Kidney epithelial cell (primary cell): ENCODE measurements at places on chromosomes 1 and 21.

DNA sequence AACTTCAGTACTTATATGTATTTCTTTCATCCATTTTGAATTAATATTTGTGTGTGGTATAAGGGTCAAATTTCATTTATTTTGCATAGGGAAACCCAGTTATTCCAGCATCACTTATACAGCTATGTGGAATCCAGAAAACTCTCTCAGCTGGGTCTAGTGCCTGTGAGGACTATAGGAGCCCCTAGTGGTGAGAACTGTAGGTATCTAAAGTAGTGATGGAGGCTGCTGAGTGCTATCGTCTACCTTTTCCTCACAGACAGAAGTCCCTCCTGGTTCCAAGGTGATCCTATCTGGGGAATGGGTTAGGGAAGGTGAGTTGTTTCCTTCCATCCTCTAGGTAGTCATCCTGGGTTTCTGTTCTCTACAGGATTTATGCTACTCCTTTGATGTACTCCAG is 352.0 kb upstream of the C1orf87 start:
- DNase-seq, result no peak

- no peak for DNase-seq
Measured at GRCh38 chr1:215544566-215544965, 22.5 kb upstream of the KCTD3 start.

GRCh38 chr1:9165396-9165795 is 36.5 kb upstream of the GPR157 start:
- no peak for DNase-seq

DNA sequence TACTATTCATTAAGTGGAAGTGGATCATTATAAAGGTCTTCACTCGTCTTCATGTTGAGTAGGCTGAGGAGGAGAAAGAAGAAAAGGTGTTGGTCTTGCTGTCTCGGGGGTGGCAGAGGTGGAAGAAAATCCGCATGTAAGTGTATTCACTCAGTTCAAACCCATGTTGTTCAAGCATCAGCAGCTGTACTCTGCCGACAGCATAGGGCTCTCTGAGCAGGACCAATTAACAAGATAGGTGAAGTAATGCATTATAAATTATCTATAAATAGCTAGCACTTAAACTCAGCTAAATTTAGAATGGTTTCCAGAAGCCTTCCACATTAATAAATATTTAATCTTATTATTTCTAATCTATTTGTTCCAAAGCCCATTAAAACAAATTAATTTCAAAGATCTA is 116.8 kb downstream of the RGS2 start:
- DNase-seq, result no peak

DNA sequence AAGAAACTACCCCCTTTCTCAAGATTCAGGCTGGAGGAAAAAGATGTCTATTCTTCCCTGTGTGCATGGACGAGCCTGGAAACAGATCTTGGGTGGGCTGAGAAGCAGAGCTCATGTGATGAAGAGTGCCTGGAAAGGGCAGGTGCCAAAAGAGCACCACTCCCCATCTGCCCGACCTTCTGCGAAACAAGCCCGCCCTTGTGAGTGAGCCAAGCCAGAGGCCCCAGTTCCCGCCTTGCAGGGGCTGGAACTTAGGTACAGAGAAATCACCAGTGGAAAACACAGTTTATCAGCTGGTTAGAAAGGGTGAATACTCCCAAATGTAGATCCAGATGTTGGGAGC is 26.7 kb upstream of the A3GALT2 start:
- no peak for DNase-seq

DNA sequence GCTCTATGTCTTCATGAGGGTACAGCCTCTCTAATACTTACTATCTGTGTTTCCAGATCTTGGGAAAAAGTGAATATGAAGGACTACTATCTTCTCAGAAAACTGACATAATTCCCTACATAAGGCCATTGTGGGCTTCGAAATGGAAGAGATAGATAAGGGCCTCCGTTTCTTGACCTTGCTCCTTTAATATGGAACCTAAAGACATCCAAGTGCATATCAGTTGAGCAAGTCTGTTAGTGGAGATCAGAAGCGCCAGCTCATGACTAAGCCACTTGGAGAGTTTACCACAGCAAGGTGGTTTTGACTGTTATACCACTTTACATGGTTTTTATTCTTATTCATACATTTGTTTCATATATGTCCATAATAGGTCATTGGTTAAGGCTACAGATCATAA is 35.3 kb upstream of the FCER1A start:
- DNase-seq, result no peak

GRCh38 chr1:229507502-229507901 is 639 bp downstream of the NUP133 start:
- DNase-seq, result no peak

- DNase-seq, result no peak
Measured at GRCh38 chr1:181036107-181036836, 2.5 kb downstream of the MR1 start.

GRCh38 chr21:43854773-43855633 is 10.0 kb upstream of the AGPAT3 start:
- DNase-seq, result no peak

- no peak for DNase-seq
Measured at GRCh38 chr1:2983706-2984398, 37.4 kb upstream of the ACTRT2 start.
